T-helper 1 cell (primary cell): ENCODE measurements at places on chromosomes 13 and 19.
A peak's percentile ranks its signal among the peaks of the same experiment; 100 is the strongest.

DNA sequence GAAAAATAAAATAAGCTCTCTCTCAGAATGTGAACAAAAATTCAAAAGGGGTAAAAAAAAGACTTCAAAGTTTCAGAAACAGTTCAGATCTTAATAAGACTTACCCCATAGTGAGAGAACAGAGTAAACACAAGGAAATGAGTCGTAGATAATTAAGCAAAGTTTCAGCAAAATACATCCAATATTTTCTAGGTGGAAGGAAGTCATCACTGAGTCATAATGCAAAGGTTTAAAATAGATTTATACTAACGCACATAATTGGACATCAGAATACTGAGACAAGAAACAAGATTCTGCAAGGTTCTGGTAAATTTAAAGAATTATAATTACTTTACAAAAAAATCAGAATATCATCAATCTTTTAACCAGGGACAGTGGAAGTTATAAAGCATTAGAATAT is 1370.7 kb upstream of the ATXN8OS start:
- DNase-seq, result no peak

DNA sequence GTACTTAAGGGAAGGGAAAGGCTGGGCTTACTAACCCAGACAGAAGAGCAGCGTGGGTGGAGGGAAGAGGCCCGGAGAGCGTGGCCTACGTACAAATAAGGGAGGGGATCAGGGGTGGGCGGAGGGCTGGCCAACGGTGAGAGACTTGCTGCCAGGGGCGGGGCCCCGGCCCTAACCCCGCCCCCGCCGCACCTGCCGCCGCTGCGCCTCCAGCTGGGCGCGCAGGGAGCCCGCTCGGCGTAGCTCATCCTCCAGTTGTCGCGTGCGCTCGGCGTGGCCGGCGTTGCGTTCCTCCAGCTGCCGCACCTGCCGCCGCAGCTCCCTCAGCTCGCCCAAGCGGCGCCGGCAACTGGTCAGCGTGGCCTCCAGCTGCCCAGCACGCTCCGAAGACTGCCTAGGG is 5.7 kb downstream of the HOOK2 start:
- DNase-seq, result no peak

DNA sequence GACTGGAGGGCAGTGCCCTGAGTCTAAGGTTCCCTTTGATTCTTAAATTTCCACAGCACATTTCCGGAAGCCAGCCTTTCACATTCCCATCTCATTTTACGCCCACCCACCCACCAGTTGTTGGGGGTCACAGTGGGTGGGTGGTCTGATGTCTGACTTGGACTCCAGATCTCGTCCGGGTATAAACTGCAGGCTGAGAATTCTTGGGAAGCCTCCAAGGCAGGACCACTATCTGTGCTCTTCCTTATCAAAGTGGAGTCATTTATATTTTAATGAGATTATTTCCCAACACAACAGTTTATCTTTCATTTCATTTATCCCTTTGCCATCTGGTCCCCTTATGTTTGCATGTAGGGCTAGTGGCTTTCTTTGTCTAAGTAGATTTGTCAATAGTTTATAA is 3.6 kb upstream of the FAM124A start:
- DNase-seq, result no peak

- no peak for DNase-seq
These were observed 5.3 kb downstream of the USP12 start for GRCh38 chr13:27166313-27166712.

DNA sequence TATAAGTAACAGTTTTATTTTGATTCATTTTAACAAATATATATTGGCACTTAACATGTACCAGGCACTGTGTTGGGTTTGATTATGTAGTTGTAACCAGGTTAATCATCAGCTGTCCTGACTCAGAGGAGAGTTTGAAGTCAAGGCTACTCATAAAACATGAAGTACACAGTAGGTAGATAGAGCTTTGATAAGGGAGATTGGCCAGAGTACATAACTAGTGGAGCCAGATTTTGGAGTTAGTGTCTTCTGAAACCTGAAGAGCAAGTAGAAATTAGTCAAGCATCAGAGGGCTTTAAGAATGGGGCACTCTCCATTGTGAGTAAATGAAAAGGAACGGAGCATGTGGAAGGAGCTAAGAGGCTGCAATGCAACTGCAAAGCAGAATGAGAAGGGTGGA is 333.9 kb downstream of the RFC3 start:
- DNase-seq, result no peak

GRCh38 chr19:3760871-3761361 is 576 bp downstream of the APBA3 start:
- DNase-seq, result no peak

- DNase-seq, result no peak
These were observed 316.0 kb downstream of the PCDH9 start for GRCh38 chr13:66914155-66914554.

GRCh38 chr19:19366434-19367396 is 38.8 kb upstream of the GATAD2A start:
- DNase-seq, result peak; percentile 60

- no peak for DNase-seq
These were observed 93.9 kb downstream of the COL4A2 start for GRCh38 chr13:110400786-110401533.

GRCh38 chr13:35979361-35979951 is 151.7 kb downstream of the DCLK1 start:
- DNase-seq, result no peak

GRCh38 chr13:44278166-44278565 is 95.5 kb upstream of the SERP2 start:
- DNase-seq, result no peak

DNA sequence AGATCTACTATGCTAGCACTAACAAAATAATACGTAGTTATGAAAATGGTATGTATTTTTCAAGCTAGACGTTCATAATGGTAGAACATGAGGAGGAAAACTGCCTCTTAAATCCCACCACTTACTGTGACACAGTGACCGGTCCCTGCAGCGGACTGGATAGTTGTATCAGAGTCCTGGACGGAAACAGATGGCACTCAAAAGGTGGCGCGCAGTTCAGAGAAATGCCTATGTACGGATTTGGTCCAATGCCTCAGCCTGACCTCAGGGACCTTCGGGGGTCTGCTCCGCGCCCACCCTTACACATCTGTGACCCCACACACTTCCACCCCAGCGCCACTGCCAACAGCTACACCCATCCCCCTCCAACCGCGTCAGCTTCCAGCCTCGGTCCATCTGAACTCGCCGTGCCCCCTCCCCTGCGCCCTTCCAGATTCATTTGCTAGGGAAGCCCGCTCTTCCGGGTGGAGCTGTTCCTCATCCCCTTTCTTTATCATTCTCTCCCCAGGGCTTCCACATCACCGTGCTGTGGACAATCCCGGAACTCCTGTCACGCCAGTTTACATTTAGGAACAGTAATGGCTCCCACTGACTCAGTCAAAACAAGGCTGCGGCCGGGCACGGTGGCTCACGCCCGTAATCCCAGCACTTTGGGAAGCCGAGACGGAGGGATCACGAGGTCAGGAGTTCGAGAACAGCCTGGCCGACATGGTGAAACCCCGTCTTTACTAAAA is 792 bp upstream of the LENG8 start:
- DNase-seq, result no peak

DNA sequence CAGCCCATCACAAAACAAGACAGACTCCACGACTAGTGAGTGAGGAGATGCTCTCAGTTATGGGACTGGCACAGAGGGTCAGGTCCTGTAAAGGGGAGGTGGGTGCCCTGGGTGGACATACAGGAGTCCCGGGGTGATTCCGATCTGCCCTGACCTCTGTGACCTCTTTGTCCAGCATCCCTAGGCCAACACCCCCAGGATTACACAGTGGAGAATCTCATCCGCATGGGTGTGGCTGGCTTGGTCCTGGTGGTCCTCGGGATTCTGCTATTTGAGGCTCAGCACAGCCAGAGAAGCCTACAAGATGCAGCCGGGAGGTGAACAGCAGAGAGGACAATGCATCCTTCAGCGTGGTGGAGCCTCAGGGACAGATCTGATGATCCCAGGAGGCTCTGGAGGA is 6.4 kb upstream of the LILRA1 start:
- DNase-seq, result no peak

- DNase-seq, result no peak
These were observed 108.4 kb downstream of the LHFPL6 start for GRCh38 chr13:39494633-39495032.

DNA sequence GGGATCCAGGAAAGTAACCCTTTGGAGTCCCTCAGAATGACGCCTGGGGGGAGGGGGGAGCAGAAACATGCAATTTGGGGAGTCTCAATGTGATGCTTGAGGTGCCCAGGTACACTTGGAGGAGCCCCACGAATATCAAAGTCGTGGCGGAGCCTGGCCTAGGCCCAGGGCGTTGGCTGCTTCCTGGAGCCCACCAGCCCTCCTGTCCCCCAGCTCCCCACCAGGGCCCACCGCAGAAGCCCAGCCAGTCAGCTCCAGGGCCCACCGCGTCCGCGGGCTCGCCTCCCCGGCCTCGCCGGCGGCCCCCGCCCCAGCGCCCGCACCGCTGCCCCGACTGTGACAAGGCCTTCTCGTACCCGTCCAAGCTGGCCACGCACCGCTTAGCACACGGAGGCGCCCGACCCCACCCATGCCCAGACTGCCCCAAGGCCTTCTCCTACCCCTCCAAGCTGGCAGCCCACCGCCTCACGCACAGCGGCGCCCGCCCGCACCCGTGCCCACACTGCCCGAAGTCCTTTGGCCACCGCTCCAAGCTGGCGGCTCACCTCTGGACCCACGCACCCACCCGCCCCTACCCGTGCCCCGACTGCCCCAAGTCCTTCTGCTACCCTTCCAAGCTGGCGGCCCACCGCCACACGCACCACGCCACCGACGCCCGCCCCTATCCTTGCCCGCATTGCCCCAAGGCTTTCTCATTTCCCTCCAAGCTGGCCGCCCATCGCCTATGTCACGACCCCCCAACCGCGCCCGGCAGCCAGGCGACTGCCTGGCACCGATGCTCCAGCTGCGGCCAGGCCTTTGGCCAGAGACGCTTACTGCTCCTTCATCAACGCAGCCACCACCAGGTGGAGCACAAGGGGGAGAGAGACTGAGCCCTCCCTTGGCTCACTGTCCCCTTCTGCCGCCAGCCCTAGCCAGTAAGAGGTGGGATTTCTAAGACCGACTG is 2.1 kb downstream of the ZNF575 start:
- DNase-seq, result no peak
